ENCODE measurements at places on chromosomes 6 and 20. TPM values are rescaled to one million over a fixed set of nuclear protein-coding genes. Genes with fewer than 3 reads are reported as not detected.

DNA sequence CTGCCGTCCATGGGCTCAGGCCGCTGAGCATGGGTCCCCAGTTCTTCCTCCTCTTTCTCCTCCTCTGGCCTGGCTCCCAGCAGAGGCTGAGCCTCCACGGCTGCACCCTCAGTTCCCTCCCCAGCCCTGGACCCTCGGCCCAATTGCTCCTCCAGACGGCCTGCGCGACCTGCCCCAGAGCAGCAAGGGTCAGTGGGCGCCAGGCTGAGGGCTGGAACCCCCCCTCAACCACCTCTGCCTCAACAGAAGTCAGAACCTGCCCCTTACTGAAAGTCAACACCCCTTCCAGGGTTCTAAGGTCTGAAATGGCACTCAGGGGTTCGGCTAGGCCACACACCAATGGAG is 15.9 kb upstream of the SPAG4 start:
- DNase-seq: no peak

GRCh38 chr6:132785936-132786335 is 12.5 kb downstream of the SLC18B1 start:
- no peak for DNase-seq

GRCh38 chr20:40640667-40641066 is 48.4 kb downstream of the MAFB start:
- DNase-seq: no peak

The DNAH8 gene
- 0.09 TPM for total RNA-seq

The RFX6 gene
- total RNA-seq: not detected

The CCR6 gene
- total RNA-seq: not detected

DNA sequence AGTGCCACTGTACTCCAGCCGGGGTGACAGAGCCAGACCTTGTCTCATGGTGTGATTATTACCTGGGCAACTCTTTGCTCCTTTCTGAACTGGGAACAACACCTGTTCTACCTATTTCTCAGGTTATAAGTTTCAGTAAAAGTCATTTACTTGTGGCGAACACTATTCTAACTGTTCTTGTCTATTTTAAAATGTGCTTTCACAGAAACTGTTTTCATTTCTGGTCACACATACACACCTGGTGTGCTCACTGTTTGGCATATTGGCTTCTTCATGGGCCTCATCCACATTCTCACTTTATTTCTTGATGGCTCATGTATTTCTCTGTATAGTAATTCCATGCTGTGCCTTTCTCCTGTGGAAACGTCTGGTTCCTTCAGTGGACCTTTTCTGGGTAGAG is 30.5 kb upstream of the XRN2 start:
- no peak for DNase-seq

- DNase-seq: no peak
These were observed 33.3 kb upstream of the CITED2 start for GRCh38 chr6:139407718-139408222.

GRCh38 chr6:101429845-101430244 is 36.3 kb downstream of the GRIK2 start:
- DNase-seq: no peak

The PCSK2 gene
- total RNA-seq: 24.1 TPM

The TBXT gene
- total RNA-seq: not detected

- no peak for DNase-seq
These were observed 1.1 kb upstream of the ZBTB24 start for GRCh38 chr6:109484122-109484521.

- no peak for DNase-seq
These were observed 55.3 kb upstream of the UFL1 start for GRCh38 chr6:96466147-96466863.

The NKX2-4 gene
- not detected for total RNA-seq

- no peak for DNase-seq
These were observed 89.3 kb downstream of the DTD1 start for GRCh38 chr20:18677126-18677525.

- DNase-seq: no peak
These were observed 9.6 kb downstream of the RIPOR2 start for GRCh38 chr6:24926192-24926591.

The MAK gene
- total RNA-seq: 0.82 TPM

DNA sequence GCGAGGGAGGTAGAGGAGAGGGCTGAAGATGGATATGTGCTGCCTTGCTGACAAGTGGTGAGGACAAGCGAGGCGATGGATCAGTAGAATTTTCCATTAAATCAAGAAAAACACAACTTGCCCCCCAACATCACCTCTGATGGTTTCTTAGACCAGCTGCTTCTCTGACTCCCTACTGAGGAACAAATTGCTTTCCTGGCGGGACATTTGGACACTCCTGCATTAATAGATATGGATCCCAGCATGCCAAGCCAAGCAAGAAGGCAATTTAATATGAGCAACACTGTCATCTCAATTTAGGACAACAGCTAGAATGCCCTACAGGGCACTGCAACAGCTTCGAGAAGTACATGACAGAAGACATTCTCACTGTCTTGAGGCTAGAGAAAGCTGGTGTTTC is 248.4 kb upstream of the AGPAT4 start:
- DNase-seq: peak; percentile 15

- DNase-seq: no peak
These were observed 642 bp downstream of the NKX2-2 start for GRCh38 chr20:21513181-21513663.

DNA sequence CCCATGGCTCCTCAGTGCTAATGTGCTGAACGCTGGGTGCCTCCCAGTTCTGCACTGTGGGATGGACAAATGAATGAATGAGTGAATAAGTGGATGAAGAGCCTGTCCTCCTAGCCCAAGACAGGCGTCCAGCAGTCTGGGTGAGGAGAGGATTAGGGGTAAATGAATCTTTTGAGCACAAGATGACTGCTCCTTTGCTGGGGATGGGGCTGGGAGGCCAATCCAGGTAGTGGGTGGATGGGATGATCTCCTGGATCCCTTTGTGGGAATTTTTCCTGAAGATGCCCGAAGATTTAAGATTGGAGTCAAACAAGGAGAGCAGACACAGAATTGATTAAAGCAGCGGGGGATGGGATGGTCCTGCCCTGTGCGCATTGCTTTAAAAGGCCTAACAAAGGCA is 65.3 kb upstream of the MLN start:
- DNase-seq: no peak

GRCh38 chr6:28124350-28124970 is at the start of gene ZSCAN16:
ZSCAN16 (plus strand) TSS chr6:28124609; CDS start chr6:28125444, 835 bp downstream.
- DNase-seq: peak; percentile 88

- no peak for DNase-seq
These were observed 73.5 kb upstream of the CDH4 start for GRCh38 chr20:61178551-61179071.

DNA sequence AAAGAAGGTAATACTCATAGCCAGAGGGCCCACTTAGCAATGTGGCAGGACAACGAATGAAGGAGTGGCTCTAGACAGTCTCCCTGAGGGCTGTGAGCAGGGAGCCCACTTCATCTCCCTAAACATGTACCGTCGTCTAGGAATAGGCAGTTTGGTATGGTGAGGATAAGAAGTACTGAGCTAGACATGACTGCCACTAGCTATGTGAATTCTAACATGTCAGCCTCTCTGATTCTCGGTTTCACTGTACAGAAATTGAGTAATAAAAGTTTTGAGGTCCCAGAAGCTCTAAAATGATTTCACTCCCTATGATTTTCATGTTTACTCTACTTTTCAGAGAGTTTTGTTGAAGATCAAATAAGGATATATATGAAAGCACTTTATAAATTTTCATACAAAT is 107.1 kb downstream of the AHI1 start:
- DNase-seq: no peak

The GSTA1 gene
- not detected for total RNA-seq

The IP6K3 gene
- total RNA-seq: 0.27 TPM

The ISM1 gene
- 0.54 TPM for total RNA-seq

- DNase-seq: no peak
These were observed 69.5 kb upstream of the EPB41L1 start for GRCh38 chr20:36084897-36085613.

DNA sequence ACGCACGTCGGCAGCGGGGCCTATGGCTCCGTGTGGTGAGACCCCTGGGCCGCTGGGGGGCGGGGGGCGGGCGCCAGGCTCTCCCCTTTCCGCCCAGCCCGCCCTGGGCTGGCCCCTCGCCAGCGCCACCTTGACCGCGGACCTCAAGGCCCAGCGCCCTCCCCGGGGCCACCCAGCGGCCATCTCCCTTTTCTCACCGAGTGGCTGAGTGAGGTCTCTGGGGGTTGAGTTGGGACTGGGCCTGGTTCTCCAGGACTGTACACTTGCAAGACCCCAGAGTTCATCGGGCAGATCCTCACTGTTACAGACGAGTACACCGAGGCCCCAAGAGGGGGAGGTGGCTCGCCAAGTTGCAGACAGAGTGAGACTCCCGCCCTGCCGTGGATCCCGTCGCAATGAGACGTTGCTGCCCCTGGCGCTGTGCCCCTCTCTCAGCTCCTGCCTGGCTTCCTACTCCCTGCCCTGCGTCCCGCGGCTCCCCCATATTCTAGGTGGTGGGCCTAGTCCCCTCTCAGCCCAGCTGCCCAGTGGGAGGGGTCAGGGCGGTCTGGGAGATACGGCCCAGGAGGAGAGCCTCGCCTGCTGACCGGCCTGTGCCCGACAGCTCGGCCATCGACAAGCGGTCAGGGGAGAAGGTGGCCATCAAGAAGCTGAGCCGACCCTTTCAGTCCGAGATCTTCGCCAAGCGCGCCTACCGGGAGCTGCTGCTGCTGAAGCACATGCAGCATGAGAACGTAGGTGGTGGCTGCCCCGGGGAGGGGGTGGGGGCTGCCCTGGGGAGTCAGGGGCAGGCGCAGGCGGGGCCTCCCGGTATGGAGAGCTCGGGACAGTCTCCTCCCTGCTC is 576 bp downstream of the MAPK13 start:
- no peak for DNase-seq

DNA sequence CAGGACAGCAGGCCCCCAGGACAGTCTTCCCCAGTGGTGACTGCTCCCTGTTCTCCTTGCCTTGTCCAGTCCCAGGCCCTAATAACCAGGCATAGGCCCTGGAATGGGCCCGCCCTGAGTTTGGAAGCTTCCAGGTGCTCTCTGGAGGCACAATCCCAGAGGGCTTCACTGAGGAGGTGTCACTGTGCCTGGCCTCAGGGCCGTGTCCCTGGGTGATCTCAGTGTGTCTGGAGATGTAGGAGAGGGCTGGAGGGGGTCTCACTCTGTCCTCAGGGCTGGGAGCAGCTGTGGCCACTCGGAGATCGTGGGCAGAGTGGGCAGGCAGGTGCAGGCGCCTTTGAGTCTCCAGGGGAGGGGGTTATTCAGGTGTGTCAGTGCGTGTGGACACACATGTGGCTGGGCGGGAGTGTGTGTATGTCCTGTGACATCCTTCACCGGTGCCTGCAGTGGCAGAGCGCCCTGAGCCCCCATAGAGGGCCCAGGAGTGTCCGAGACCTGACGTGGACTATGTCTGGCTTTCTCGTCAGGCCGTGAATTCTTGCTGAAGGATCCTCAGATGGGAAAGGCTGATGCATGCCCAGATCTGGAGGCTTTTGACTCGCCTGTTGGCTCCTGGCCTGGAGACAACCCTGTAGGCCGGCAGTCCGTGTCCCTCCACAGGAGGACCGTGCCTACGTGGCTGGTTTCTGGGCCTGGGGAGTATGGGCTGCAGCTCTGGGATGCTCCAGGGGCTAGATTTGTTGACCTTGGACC is 5.5 kb upstream of the NPBWR2 start:
- peak; percentile 48 for DNase-seq

GRCh38 chr6:162602759-162603158 is 124.8 kb downstream of the PRKN start:
- DNase-seq: peak; percentile 4

- no peak for DNase-seq
These were observed 11.9 kb downstream of the OR12D1 start for GRCh38 chr6:29426654-29427053.

- DNase-seq: no peak
These were observed 718.0 kb downstream of the UTRN start for GRCh38 chr6:145003145-145003544.

The EYS gene
- total RNA-seq: 7.5 TPM

- DNase-seq: no peak
These were observed 695.9 kb downstream of the EPHA7 start for GRCh38 chr6:92723390-92723931.

DNA sequence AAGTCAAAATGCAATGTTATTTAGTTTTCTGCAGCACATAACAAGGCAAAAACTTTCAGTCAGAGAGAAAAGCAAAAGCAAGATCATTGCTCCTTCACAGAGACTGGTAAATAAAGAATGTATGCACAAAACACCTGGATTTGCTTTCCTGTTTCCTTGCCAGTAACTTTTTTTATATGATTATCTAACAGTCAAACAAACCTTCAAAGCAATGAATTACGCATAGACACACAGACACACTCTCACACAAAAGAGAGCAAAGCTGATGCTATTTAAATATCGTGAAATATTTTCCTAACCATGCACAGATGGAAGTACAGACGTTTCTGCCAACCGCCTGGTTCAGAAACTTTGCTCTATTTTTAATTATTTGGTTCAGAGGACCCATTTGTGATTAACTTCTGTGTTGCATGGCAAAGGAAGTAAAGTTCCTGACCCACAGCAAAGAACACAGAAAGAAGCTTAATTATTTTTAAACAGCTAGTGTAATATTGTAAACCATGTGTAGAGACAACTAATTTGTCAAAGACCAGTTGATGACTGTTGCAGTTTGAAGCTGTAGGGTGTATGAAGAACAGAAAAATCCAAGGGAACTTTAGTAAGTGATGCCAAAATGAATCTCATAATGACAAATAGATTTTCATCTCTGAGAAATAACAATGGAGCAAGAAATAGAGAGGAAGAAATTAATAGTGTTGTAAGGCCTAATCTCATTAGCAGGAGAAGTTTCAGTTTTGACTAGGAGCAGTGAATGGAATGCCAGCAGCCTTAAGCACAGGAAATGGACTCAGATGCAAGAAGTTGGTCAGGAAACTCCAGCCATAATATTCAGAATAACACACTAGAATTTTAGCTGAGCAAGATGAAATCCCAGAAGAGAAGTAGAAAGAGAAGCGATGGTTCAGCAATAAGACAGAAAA is 24.1 kb downstream of the ATXN1 start:
- DNase-seq: no peak

DNA sequence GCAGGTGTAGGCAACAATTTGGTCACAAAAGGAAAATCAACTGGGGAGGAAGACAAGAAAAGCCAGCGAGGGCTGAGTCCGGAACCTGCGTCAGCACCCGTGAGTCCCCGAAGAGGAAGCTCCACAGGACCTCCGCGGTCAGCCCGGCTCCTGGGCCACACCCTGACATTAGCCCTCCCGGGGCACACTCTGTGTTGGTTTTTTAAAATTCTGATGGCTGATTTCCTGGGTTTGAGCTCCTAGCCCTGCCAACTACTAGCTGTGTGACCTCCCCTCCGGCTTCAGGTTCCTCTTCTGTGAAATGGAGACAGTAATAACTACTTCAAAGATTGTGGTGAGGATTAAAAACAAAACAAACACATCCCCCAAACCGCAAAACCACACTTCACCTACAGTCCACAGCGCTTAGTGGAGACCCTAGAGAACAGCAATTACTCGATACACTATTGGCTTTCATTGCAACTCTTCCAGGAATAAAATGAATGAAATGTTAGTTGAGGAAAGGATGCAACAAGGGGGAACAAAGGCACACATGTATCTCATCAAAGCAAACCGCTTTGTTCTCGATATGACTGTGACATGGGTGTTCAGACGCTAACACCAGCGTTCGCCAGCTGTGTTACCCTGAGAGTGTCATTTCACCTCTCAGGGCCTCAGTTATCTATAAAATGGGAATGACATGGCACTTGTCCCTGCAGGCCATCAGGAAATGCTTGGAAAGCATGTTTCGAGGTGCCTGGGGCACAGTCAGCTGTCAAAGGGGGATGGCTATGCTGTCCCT is 985 bp downstream of the ZBP1 start:
- DNase-seq: no peak

The MYH7B gene
- total RNA-seq: 0.45 TPM

All from cerebellum (tissue), 4 donors.